ENCODE measurements at places on chromosomes 6 and 20. TPM values are rescaled to one million over a fixed set of nuclear protein-coding genes. Genes with fewer than 3 reads are reported as not detected.
A peak's percentile ranks its signal among the peaks of the same experiment; 100 is the strongest.

DNA sequence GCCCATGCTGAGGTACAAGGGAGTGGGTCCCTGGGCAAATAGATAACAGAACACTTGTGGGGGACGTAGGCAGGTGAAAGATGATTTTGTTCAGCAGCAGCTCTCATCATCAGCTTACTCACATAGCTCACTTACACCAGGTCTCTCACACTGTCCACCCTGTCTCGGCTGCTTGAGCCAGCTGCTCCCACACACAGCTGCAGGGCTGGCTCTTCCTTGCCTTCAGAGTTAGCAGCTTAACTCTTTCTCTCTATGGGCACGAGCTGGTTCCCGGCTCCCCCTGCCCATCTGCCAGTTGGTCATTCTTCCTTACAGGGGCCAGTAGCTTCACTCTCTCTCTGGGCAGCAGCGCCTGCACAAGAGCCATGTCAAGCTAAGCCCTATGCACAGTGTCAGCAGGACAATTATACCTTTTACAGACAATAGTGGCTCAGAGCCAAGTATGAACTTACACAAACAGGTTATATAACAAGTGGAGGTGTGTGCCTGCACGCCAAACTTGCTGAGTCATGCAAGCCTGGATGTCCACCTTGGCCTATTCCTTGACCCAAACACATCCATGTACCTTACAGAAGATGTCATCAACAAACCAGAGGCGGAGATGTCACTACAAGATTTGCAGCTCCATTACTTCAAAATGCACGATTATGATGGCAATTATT lies 18.7 kb downstream of the ZNF391 start:
- peaks cover 13% of the 10 kb centered on the region for H3K36me3 ChIP-seq
- no peak overlapping the region for H3K4me3 ChIP-seq
- DNase-seq: no peak

Gene GPX6
- total RNA-seq: not detected

GRCh38 chr20:48850257-48850976 lies 22.6 kb upstream of the PREX1 start:
- DNase-seq: no peak
- no peak overlapping the region for H3K27ac ChIP-seq

- no peak overlapping the region for H3K4me3 ChIP-seq
- H3K27ac ChIP-seq: no peak overlapping the region
- peaks cover 13% of the 10 kb centered on the region for H3K36me3 ChIP-seq
- no peaks in the 10 kb centered on the region for H3K27me3 ChIP-seq
- DNase-seq: no peak
- H3K4me1 ChIP-seq: peaks cover 22% of the 10 kb centered on the region
Observed at GRCh38 chr6:166559662-166560061, 26.8 kb downstream of the RAMACL start.

GRCh38 chr20:57977141-57977540 lies 251.3 kb downstream of the ANKRD60 start:
- no peak overlapping the region for H3K27ac ChIP-seq
- no peaks in the 10 kb centered on the region for H3K36me3 ChIP-seq
- H3K4me1 ChIP-seq: peaks cover 10% of the 10 kb centered on the region
- H3K27me3 ChIP-seq: peaks cover 22% of the 10 kb centered on the region
- no peak overlapping the region for H3K4me3 ChIP-seq

DNA sequence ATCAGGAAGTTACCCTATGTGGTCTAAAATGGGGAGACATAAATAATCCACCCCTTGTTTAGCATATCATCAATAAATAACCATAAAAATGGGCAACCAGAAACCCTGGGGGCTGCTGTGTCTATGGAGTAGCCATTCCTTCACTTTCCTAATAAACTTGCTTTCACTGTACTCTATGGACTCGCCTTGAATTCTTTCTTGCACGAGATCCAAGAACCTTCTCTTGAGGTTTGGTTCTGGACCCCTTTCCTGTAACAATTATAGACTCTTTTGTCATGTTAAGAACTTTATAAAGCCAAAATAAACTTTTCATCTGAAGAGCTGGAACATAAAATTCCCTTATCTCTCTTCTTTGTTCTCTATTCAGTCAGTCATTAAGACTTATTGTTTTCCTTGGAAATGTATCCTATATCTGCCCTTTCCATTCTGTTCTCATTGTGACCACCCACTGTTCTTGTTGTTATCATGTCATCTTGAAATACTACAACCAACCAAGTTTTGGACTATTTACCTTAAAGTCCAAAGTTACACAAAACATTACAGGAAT lies 29.3 kb upstream of the ZBTB24 start:
- no peak overlapping the region for H3K4me3 ChIP-seq
- no peak for DNase-seq
- H3K36me3 ChIP-seq: no peaks in the 10 kb centered on the region
- no peak overlapping the region for H3K27ac ChIP-seq
- H3K27me3 ChIP-seq: no peaks in the 10 kb centered on the region
- peaks cover 15% of the 10 kb centered on the region for H3K4me1 ChIP-seq

DNA sequence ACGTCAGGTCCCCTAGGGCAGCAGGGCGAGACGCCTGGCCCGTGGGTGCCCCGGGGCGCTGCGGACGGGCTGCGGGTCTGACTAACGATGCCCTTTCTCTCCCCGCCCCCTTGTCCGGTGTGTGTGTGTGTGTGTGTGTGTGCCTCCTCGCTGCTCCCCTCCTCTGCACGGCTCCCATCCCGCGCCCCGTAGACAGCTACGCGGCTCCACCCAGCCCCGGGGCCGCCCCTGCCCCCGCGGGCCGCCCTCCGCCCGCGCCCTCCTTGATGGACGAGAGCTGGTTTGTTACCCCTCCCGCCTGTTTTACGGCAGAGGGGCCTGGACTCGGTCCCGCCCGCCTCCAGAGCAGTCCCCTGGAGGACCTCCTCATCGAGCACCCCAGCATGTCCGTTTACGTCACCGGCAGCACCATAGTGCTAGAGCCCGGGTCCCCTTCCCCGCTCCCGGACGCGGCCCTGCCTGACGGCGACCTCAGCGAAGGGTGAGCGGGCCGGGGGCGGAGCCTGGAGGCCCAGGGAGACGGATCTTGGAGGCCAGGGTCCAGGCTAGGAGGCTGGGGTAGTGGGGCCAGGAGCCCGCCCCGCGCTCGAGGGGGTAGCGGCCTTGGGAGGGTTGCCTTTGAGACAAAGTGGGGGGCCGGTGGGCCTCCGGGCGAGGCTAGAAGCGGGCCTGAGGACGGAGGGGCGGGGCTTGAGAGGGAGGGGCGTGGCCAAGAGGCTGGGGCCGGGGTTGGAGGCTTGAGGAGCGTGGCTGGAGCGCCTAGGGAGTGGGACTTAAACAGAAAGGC lies 5.1 kb downstream of the TP53INP2 start:
- H3K4me1 ChIP-seq: peaks cover 48% of the 10 kb centered on the region
- H3K27ac ChIP-seq: peak overlapping the region; percentile 100
- peaks cover 17% of the 10 kb centered on the region for H3K36me3 ChIP-seq

Gene RNF217
- total RNA-seq: 49.6 TPM

DNA sequence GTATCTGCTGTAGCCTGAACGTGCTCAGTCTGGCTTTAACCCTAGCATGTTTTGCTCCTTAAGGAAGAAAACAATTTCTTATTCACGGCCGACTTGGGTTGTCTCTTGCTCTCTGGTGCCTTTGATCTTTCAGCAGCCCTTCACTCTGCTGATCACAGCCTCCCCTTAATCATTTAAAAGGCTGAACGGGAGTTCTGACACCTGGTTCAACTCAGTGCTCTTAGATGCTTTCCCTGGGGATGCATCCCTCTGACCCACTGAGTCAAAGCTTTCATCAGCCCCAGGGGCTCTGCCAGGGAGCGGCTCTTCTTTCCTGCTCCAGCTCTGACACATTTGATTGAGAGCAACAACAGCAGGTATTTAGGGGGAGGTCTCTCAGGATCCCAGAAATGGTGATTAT lies 79.0 kb upstream of the FYN start:
- H3K4me1 ChIP-seq: peaks cover 21% of the 10 kb centered on the region
- peak overlapping the region; percentile 60 for H3K4me3 ChIP-seq
- peak overlapping the region; percentile 96 for H3K27ac ChIP-seq
- no peaks in the 10 kb centered on the region for H3K36me3 ChIP-seq
- H3K27me3 ChIP-seq: no peaks in the 10 kb centered on the region
- DNase-seq: no peak

DNA sequence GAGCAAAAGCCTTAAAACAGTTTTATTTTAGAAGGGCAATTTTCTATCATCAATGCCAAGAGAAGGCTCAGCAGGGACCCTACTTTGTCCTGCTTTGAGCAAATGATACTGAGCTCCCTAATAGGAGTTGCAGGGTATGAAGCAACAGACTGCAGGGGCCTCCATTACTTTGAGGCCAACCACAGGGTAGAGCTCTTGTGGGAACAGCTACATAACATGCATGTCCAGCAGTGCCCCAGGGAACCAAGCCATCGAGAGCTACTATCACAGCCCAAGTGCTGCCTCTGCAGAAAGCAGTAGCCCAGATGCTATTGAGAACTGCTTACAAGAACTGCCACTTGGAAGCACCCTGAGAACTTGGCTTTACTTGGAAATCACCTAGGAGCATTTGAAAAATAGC lies 222.1 kb downstream of the LAMA2 start:
- DNase-seq: no peak
- H3K27me3 ChIP-seq: no peaks in the 10 kb centered on the region
- no peaks in the 10 kb centered on the region for H3K36me3 ChIP-seq
- no peak overlapping the region for H3K27ac ChIP-seq
- no peak overlapping the region for H3K4me3 ChIP-seq

GRCh38 chr6:56789879-56790278 lies 147.2 kb upstream of the DST start:
- no peak for DNase-seq
- H3K27me3 ChIP-seq: no peaks in the 10 kb centered on the region
- no peak overlapping the region for H3K27ac ChIP-seq

Measured in type B pancreatic cell (in vitro differentiated cells).